ENCODE measurements at places on chromosomes 1 and 21. TPM values are rescaled to one million over a fixed set of nuclear protein-coding genes. Genes with fewer than 3 reads are reported as not detected.

DNA sequence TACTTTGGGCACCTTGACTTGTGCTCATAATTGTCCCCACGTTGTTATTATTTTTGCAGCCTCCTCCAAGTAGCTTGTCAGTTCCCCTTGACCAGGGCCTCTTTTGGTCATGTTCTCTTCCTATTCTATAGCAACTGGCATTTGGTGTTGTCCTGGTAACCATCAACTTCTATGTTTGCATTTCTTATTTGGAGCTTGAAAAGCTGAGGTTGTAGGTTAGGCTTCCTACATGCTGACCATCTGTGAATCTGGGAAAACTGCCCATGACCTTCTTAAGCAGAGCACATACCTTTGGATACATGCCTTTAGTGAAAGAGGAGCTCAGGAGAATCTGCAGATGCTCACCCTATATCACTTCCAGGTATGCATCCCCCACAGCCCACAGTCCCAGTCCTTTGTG is 160.8 kb downstream of the HHAT start:
- DNase-seq: no peak
- H3K4me1 ChIP-seq: no peaks in the 10 kb centered on the region
- no peak overlapping the region for H3K4me3 ChIP-seq
- H3K36me3 ChIP-seq: no peaks in the 10 kb centered on the region
- no peaks in the 10 kb centered on the region for H3K27me3 ChIP-seq
- no peak overlapping the region for H3K27ac ChIP-seq

DNA sequence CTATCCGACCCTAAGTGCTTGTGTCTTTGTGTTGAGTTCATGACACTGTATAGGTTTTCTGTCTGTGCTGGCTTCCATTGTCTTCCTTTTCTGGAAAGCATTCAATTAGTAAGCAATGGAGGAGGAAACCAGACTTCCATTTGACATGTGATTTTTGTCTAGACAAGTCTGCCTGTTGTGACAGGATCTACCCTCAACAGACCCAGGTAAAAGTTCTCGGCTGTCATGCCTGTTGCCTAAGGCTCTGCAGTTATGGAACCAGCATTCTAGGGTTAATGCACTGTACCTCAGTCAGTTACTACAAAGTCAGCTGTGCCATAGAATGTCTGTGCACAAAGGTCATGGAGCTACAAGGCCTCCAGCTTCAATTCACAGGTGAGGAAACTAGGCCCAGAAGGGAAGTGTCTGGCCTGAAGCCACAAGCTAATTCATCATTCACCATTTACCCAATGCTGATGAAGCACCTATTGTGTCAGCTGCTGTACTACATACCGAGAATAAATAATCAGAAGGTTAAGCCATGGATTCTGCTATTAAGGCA is 72.3 kb downstream of the PLPP3 start:
- H3K36me3 ChIP-seq: peaks cover 86% of the 10 kb centered on the region
- H3K4me1 ChIP-seq: no peaks in the 10 kb centered on the region
- DNase-seq: no peak
- no peak overlapping the region for H3K4me3 ChIP-seq

- no peaks in the 10 kb centered on the region for H3K36me3 ChIP-seq
- H3K27me3 ChIP-seq: peaks cover 9% of the 10 kb centered on the region
- H3K27ac ChIP-seq: no peak overlapping the region
- no peak overlapping the region for H3K4me3 ChIP-seq
- H3K4me1 ChIP-seq: no peaks in the 10 kb centered on the region
Observed at GRCh38 chr1:103561643-103562395, 9.6 kb upstream of the AMY2B start.

GRCh38 chr1:59595774-59596173 is 219.0 kb upstream of the HOOK1 start:
- H3K4me1 ChIP-seq: peaks cover 69% of the 10 kb centered on the region
- DNase-seq: peak; percentile 83
- H3K27me3 ChIP-seq: no peaks in the 10 kb centered on the region
- peak overlapping the region; percentile 93 for H3K27ac ChIP-seq

- H3K4me1 ChIP-seq: no peaks in the 10 kb centered on the region
- no peak overlapping the region for H3K27ac ChIP-seq
- no peaks in the 10 kb centered on the region for H3K27me3 ChIP-seq
- no peaks in the 10 kb centered on the region for H3K36me3 ChIP-seq
- no peak for DNase-seq
Observed at GRCh38 chr1:239123260-239123659, 263.1 kb upstream of the CHRM3 start.

- no peak overlapping the region for H3K4me3 ChIP-seq
- no peak overlapping the region for H3K27ac ChIP-seq
Observed at GRCh38 chr1:230501242-230501641, 75.1 kb upstream of the PGBD5 start.

DNA sequence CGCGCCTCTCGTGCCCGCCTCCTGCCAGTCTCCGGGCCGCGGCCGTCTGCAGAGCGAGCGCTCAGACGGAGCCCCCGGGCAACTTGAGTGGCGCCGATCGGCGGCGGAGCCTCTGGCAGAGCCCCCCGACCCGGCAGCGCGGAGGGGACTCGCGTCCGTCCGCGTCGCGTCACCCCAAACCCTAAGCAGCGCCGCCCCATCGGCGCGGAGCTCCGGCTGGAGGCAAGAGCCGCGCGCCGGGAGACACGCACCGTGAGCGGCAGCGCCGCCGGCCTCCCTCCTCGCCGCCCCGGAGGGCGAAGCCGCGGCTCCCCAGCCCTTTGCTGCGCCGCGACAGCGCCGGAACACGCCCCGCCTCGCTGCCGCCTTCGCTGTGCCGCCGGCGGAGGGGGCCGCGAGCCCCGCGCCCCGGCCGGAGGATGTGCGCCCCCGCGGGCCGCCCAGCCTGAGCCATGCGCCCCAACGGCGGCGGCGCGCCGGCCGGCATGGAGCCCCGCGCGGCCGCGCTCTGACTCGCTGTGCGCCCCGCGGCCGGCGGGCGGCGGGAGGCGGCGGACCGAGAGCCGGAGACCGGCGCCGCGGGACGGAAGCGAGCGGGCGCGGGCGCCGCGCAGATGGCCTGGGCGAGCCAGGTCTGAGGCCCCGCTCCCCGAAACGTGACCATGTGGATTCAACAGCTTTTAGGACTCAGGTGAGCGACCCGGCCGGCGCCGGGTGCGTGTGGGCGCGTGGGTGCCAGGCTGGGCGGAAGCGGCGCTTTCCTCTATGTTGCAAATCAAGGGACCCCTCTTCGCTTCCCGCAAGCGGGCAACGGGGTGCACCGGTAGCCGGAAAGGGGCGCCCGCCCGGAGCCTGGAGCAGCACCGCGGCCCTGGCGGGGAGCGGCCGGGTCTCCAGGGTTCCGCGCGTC is 610 bp downstream of the AJAP1 start:
- no peaks in the 10 kb centered on the region for H3K36me3 ChIP-seq
- DNase-seq: no peak
- H3K4me1 ChIP-seq: no peaks in the 10 kb centered on the region
- no peak overlapping the region for H3K27ac ChIP-seq

GRCh38 chr1:21290546-21290944 is 282 bp upstream of the ECE1 start:
- peak overlapping the region; percentile 65 for H3K4me3 ChIP-seq
- H3K27ac ChIP-seq: no peak overlapping the region
- DNase-seq: no peak
- no peaks in the 10 kb centered on the region for H3K27me3 ChIP-seq

DNA sequence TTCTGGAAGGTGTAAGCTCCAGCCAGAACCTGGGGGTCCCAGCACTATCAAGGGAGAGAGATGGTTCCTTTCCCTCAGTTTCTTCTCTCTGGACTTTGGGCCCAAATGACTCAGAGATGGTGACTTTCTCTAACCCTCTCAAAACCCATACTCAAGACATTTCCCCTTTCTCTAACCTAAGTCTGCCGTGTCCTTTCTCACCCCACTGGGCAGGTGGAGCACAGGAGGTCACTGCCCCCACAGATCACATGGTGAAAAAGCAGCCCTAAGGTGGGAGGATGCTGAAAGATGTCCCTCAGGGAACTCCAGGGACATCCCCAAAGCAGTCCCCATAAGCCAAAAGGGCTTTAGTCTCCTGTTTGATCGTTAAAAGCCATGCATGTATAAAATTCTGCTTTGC is 173.7 kb downstream of the HIVEP3 start:
- no peaks in the 10 kb centered on the region for H3K27me3 ChIP-seq
- H3K27ac ChIP-seq: no peak overlapping the region
- peaks cover 43% of the 10 kb centered on the region for H3K4me1 ChIP-seq

DNA sequence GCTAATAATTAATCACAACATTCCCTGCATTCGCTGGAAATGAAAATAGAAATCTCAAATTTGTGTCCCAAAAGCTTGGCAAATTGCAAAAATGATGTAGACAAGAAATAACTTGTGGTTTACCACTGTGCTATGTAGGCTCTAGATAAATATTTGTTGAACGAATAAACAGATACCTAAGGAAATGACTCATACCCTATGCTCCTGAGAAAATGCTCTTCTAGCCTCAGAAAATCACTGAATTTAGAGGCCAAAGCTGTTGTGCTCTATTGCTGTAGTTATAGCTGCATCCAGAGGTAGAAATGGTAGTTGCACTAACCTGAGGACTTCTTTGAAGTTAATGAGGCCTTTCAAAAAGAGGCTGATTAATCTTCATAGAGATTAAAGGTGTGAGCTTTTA is 142.0 kb upstream of the ZNHIT6 start:
- H3K27ac ChIP-seq: peak overlapping the region; percentile 51
- peak; percentile 85 for DNase-seq
- H3K36me3 ChIP-seq: no peaks in the 10 kb centered on the region
- H3K4me1 ChIP-seq: peaks cover 20% of the 10 kb centered on the region

DNA sequence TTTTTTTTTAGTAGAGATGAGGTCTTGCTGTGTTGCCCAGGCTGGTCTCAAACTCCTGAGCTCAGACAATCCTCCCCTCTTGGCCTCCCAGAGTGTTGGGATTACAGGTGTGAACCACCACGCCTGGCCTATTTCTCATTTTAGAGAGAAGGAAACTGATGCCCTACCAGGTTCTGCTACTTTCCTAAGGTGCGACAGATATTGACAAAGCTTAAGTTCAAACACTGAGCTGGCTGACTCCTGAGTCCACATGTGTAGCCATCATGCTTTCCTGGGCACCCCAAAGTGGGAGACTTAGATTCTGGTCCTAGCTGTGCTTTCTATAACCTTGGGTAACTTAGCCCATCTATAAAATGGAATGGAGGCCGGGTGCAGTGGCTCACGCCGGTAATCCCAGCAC is 5.1 kb upstream of the TMEM222 start:
- peaks cover 4% of the 10 kb centered on the region for H3K27me3 ChIP-seq
- H3K36me3 ChIP-seq: no peaks in the 10 kb centered on the region
- 0 out of 2 replicates have a peak, but pooled peaks cover 5% of the 10 kb centered on the region for H3K4me1 ChIP-seq
- no peak overlapping the region for H3K4me3 ChIP-seq

Gene TNN
- total RNA-seq: 6.0 TPM

Gene ALDH4A1
- total RNA-seq: 10.8 TPM

Gene UTS2
- not detected for total RNA-seq

Gene PKNOX1
- total RNA-seq: 37.7 TPM

Gene GJB5
- total RNA-seq: not detected
